ENCODE measurements at places on chromosomes 4 and X.

DNA sequence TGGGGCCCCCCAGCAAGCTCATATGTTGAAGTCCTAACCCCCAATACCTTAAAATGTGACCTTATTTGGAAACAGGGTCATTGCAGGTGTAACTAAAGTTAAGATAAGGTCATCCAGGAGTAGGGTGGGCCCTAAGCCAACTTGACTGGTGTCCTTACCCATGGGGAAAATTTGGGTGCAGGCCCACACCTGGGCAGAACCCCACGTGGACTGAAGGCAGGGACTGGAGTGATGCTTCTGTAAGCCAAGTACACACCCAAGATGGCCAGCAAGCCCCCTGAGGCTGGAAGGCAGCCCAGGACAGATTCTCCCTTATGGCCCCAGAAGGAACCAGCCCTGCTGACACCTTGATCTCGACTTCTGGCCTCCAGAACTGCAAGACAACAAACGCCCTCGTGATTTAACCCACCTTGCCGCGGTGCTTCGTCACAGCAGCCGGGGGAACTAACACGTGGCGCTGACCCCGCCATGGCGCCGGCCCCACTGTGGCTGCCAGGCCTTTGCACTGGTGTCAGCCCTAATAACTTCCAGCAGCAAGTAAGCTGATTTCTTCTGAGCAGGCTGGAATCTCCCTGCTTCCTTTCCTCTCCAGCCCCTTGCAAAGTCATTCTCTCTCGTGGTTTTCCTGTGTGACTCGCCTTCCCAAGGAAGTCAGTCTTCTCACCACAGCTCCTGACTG is 23.2 kb upstream of the MXD4 start:
- DNase-seq, result no peak

DNA sequence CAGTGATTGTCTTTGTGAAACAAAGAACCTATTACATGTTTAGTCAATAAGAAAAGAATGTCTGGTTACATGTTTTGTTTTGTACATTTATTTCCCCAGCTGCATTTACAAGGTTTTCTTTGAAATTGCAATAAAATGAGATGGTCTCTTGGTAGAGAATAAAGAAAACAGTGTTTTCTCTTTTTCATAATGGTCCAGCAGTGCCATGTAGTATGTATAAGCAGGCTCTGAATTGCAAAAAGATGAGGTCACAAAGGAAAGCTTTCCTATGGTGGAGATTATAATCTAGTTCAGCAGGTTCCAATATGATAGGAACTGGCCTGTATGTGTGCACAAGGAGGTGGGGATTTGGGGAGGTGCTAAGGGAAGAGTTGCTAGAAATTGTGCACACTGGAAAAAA is 1417.3 kb downstream of the STIM2 start:
- DNase-seq, result peak; percentile 77

- DNase-seq, result no peak
These were observed 58.7 kb downstream of the RWDD4 start for GRCh38 chr4:183600189-183600685.

DNA sequence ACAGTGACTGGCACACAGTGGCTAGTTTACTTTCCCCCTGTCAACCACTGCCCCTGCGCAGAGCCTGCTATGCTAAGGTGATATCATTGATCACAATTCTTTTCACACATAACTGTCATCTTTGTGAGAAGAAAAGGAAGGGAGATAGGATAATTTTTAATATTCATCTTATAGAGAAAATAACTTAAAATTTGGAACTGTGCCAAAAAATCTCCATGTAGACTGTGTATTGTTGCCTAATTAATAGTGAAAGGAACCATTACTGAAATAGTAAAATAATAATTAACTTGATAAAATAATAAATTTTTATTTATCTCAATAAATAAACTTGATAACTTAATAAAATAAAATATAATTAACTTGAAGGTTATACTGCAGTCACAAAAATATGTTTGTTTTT is 1069.4 kb downstream of the C4orf33 start:
- no peak for DNase-seq

- DNase-seq, result no peak
These were observed 692.3 kb upstream of the HS3ST1 start for GRCh38 chr4:12120968-12121367.

- DNase-seq, result no peak
These were observed 856 bp downstream of the SAT1 start for GRCh38 chrX:23783589-23784469.

DNA sequence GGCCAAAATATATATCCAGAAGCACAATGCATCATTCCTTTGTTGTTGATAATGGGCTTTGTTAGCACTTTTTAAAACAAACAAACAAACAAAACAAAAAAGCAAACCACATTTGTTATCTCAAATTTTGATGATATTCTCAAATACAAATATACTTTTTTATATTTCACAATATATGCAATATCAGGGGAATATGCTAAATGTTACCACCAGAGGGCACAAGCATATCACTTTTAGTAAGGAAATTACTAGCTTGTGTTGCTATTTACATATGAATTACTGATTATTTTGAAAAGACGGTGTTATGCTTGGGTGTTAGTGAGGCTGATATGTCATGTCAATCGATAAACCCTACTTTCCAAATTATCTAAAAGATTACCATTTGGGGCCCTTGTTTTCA is 29.1 kb downstream of the RIPPLY1 start:
- DNase-seq, result no peak

GRCh38 chrX:97740886-97741285 is 857.2 kb downstream of the RPA4 start:
- no peak for DNase-seq

GRCh38 chrX:37815366-37815765 is 32.0 kb downstream of the DYNLT3 start:
- no peak for DNase-seq

GRCh38 chr4:15232366-15233263 is 195.2 kb upstream of the C1QTNF7 start:
- DNase-seq, result peak; percentile 17

DNA sequence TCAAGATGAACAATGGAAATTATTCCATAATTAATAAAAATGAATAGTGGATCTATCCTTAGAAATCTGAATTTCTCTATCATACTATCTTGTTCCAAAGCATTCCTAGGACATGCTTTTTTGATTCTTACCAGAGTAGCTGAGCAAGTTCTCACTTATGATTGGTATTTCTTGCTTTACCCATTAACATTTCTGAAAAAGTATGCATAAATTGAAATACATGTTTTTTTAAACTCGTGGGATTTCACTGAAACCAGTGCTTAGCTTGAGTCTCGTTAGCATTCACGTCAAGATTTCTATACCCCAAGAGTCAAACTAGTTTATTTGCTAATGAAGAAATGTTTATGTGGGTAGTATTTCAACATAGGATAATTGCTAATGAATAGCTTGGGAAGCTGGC is 89.0 kb downstream of the ELOVL6 start:
- no peak for DNase-seq

GRCh38 chr4:85818700-85819099 is 343.8 kb downstream of the ARHGAP24 start:
- no peak for DNase-seq

DNA sequence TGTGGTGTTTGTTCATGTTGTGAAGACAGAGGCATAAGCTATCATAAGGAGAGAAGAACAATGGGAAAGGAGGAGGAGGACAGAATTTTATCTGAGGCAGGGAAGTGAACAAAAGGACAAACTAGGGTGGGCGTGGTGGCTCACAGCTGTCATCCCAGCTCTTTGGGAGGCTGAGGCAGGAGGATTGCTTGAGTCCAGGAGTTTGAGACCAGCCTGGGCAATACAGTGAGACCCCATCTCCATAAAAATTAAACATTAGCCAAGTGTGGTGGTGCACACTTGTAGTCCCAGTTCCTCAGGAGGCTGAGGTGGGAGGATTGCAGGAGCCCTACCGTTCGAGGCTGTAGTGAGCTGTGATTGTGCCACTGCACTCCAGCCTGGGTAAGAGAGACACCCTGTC is 49.9 kb downstream of the TMEM154 start:
- DNase-seq, result no peak

DNA sequence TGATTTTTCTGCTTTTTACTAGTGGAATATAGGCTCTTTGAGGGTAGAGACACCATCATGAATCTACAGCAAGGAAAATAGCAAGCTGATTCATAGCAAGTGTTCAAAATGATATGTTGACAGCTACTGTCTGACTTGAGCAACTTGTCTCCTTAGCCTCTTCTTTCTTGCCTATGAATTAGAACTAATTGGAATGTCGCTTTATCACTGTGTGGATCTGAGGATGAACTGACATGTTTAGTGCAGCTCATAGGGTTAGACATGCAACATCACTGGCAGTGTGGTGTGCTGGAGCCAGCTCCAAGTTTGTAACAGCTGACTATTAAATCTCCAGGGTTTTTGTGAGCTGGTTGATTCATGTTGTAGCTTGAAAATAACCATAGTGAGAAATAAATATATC is 1068.4 kb downstream of the PCDH18 start:
- no peak for DNase-seq

DNA sequence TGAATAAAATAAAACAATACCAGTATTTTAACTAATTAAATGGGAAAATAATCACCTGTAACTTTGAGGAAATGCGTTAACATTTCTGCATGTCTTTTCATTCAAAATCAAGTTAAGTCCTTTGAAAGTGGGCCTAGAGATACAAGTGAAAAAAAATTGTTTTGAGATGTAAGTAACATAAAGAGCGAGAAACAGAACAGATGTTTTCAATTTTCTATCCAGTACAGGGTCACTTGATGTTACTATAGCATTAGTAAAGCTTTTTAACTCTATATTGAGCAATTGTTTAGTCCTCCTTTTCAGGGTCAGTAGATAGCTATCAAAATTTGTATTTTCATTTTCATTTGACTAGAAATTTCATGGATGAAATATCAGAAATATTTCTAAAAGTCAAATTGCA is 761.4 kb downstream of the CCSER1 start:
- no peak for DNase-seq

DNA sequence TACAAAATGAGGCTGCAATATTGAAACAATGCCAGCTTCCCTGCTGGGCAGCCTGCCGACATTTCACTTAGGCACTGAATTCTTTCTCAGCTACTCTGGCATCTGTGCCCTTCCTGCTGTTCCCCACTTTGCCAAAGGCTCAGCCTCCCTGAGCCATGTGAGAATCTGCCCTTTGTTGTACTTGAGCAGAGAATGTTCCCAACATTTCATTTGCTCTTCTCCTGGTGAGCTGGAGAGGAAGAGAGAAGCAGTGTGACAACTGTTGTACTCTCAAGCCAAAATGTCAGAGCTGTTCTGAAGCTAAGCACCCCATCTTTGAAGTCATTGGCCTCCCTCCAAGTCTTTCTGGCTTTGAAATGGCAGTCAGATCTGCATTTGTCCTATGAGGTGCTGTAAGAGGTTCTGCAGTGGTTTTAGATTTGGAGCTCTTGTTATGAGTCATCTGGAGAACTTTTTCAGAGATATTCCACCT is 32.5 kb downstream of the LANCL3 start:
- no peak for DNase-seq

GRCh38 chrX:40303256-40304077 is 205.7 kb upstream of the BCOR start:
- no peak for DNase-seq

DNA sequence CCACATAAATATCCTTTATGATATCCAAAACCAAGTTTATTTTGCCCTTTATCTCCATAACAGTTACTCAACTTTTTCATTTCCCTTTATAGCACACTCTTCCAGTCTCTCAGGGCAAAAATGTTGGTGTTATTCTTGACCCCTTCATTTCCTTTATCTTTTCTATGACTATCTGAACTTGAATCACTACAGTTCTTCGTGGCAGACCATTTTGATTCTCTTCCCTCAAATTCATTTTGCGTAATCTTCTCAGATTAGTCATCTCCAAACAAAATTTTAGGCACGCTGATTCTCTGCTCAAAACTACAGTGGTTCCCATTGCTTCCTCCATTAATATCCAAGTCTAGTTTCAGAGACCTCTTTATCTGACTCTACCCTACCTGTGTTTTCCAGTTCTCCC is 26.1 kb downstream of the RUFY3 start:
- no peak for DNase-seq

DNA sequence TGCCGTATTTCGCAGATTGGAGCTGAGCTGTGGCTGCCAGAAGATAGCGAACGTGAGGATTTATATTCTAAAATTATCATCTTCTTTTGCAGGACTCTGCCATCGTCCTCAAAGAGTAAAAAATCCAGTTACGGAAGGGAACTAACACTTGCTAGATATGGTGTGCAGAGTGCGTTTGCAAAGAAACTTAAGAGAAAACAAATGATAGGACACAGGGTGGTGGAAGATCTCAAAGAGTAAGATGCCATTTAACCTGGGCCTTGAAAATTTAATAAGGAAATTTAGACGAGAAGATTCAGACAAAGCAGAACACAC is 566 bp downstream of the LARP7 start:
- DNase-seq, result peak; percentile 65

GRCh38 chr4:26862381-26862915 is 1.8 kb downstream of the STIM2 start:
- peak; percentile 27 for DNase-seq

GRCh38 chr4:7915875-7916242 is 23.8 kb downstream of the AFAP1 start:
- DNase-seq, result no peak

DNA sequence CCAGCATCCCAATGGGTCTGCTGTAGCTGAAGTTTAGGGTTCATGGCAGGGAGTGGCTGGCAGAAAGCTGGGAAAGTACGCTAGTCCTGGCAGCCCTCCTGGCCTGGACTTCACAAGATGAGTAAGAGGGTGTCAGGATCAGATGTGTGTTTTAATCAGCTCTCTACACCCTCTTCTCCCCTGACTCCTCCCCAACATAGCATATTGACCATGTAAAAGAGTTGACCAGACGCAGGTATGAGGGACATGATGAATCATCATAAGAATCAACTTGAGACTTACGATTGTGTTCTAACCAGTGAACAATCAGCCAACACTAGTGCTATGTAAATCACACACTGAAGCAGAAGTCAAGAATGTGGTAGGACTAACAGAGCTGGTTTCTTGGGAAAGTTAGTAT is 5.3 kb downstream of the SOWAHB start:
- no peak for DNase-seq

- no peak for DNase-seq
These were observed 45.2 kb upstream of the ENPP6 start for GRCh38 chr4:184262901-184263300.

DNA sequence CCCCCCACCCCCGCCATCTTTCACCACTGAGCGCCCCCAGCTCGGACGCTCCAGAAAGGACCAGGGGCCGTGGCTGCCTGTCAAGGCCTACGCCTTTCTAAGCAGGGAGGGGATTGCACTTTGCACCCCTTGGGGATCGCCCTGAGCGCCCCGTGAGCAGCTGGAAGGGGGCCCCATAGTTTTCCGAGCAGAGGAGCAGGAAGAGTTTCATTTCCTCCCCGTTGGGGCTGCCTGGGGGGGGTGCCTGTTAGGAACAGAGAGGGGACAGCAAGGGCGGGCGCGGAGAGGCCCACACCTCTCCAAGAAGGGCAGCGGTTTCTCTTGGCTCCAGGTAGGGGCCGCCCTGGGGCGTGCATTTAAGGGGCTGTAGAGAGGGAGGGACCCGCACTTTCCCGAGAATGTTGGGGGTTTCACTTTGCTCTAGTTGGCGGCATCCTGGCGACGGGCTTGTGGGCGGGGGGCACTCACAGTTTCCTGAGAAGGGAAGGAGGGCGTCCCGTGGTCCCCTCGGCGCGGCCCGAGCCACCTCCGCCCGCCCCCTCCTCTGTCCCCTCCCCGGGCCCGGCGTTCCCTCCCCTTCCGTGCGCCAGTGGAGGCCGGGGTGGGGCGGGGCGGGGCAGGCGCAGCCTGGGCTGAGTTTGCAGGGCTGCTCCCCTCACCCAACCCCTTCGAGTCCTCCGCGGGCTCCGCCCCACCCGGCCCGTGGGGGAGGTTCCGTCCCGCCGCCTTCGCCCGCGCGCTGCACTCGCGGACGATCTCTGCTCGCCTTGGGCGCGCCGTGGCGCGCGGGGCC is 82.3 kb upstream of the CD99 start:
- DNase-seq, result no peak
